ENCODE measurements at places on chromosomes 16 and 17.

DNA sequence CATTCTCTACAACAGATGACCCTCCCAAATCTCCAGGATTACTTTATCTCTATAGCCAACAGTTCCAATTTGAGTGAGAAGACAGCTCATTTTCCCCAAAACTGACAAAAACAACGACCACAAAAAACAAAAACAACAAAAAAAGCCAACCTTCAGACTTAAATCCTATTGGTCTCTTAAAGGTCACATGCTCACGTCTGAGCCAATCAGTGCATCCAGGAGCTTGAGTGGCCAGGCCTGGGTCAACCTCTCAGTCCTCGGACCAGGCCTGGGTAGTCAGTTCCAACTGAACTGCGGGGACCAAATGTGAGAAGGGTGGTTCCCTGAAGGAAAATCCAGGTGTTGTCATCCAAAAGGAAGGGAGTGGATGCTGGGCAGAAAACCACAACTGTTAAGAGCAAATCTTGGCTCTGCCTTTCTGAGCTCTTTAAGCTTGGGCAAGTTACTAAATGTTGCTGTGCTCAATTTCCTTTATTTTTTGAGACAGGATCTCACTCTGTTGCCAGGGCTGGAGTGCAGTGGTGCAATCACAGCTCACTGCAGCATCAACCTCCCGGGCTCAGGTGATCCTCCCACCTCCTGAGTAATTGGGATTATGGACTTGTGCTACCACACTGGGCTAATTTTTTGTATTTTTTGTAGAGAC lies 43.0 kb upstream of the MSI2 start:
- DNase-seq: no peak

DNA sequence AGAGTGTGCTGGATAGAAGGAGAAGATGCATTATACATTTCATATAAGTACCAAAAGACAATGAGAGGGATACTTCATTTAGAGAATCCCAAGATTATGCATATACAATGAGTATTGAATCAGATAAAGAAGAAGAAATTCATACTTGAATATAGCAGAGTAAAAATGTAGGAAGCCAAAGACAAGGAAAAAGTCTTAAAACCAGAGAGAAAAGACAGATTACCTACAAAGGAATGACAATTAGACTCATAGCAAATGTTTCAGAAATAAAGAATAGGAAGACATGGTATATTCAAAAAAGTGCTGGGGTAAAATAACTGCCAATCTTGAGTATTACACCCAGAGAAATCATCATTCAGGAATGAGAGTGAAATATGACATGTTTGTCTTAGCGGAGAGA lies 6.8 kb upstream of the MSI2 start:
- DNase-seq: no peak

DNA sequence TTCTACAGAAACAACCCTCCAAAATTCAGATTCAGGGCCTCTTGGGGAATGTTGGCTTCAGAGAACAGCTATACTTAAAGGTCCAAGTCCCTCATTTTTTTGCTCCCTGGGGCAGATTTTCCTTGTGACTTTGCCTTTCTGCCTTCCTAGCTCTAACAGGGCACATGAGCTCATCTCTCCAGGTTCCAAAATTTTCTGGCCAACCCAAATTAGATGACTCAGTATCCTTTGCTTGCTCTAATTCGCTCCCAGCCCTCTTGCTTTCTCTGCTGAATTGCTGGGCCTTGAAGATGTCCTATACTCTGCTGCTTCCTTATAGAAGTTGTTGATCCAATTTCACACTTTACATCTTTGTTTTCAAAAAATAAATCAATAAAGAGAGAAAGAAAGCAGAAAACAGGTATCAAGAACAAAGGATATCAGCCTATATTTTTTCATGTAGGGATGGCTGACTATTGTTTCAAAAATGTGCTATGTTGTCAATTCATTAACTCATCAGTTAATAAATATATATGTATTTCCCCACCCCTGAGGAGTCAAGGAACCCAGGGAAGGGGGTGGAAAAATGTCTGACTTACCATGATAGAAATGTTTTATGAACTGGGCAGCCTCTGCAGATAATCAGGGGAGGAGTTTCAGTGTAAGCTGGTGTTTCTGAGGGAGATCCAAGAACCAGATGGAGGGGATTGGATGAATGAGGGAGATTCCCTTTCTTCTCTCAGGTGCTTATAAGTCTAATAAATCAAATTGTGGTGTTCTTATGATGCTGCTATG lies 1.0 kb upstream of the KRTAP4-2 start:
- DNase-seq: no peak

- DNase-seq: no peak
Measured at GRCh38 chr16:72137380-72138063, 34.4 kb downstream of the PMFBP1 start.

DNA sequence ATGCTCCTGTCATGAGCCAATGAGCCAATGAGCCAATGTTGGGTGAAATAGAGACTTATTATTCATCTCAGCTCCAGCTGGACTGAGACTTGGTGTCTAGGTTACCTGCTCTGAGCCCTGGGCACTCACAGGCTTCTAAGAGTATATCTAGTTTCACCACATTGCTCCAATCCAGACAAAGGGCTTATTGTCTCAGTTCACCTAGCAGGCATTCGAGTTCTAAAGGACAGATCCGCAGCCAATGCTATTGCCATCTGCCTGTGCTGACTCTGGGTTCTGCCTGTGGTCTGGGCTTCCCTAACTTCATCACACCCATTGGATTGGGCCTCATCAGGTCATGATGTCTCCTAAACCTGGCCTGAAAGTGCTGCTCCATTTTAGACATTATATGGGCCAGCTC lies 66.1 kb upstream of the HS3ST4 start:
- DNase-seq: no peak

DNA sequence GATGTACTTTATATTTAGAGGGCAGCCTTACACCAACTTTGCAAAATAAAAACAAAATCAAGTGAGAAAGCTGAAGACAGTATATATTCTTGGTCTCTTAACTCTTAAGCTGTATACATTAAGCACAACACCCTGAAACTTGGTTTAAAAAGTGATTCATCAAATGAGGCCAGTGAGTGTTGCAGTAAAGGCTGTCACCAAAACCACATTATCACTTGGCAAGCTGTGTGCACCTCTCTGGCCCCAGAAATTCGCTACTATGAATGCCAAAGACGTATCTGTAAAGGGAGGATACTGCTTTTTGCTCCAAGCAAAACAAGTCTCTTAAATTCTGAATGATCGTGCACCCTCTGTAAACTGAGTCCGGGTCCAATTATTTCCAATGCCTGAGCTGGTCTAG lies 163.9 kb downstream of the ZFHX3 start:
- DNase-seq: no peak

- peak; percentile 52 for DNase-seq
Measured at GRCh38 chr17:10772425-10773380, 31.2 kb downstream of the TMEM238L start.

GRCh38 chr17:30376621-30377452 lies 1.9 kb upstream of the CPD start:
- DNase-seq: no peak

GRCh38 chr16:23609929-23610328 lies 13.8 kb upstream of the NDUFAB1 start:
- DNase-seq: no peak

GRCh38 chr16:55146966-55147365 lies 177.0 kb upstream of the IRX6 start:
- DNase-seq: no peak

GRCh38 chr16:48558371-48558841 lies 51.6 kb downstream of the N4BP1 start:
- DNase-seq: no peak

DNA sequence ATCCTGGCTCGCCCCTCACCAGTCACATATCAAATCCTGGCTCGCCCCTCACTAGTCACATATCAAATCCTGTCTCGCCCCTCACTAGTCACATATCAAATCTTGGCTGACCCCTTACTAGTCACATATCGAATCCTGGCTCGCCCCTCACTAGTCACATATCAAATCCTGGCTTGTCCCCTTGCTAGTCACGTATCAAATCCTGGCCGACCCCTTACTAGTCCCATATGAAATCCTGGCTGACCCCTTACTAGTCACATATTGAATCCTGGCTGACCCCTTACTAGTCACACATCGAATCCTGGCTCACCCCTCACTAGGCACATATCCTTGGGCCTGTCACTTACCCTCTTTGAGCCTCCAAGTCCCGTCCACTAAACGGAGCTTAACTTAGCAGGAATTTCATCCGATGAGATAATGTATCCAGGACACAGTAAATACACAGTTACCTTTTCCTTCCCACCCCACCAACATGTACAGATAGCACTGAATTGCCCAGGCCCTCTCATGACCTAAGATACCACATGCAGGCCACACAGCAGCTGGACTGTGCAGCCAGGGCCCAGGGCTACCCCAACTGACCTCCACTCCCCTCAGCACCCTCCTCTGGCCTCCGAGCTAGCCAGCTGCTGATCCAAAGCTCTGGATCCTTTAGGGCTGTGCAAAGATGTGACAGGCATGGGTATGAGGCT lies 157.8 kb upstream of the RPH3AL start:
- no peak for DNase-seq

DNA sequence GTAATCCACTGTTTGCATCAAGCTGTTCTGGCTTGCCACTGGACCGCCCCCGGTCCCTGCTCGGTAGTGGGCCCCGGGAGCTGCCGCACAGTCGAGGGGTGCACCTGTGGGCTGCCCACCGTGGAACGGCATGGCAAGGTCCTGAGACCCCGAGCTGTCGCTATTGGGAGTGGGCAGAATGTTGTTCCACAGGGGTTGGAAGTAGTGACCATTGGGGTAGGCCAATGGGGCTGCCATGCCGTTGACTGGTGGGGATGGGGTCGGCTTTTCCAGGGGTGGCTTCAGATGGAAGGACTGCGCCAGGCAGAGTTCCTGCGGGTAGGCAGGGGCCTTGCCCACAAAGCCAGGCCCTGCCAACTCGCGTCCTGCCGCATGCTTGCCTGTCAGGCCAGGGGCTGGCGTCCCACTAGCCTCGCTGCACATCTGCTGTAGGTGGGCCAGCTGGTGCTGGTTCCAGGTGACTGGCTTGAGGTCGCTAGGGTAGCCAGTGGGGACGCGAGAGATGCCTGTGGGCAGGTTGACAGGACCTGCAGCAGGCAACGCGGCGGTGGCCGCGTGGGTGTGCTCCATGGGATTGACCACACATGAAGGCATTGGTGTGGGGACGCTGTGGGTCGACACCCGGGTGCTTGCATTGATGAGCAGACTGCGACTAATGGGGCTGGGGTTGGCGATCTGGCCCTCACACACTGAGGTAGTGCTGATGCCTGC lies 14.8 kb downstream of the TRAF4 start:
- no peak for DNase-seq

- DNase-seq: peak; percentile 63
Measured at GRCh38 chr17:40909351-40909750, 24.3 kb upstream of the KRT20 start.

GRCh38 chr16:24758373-24758772 lies 28.9 kb downstream of the TNRC6A start:
- no peak for DNase-seq

DNA sequence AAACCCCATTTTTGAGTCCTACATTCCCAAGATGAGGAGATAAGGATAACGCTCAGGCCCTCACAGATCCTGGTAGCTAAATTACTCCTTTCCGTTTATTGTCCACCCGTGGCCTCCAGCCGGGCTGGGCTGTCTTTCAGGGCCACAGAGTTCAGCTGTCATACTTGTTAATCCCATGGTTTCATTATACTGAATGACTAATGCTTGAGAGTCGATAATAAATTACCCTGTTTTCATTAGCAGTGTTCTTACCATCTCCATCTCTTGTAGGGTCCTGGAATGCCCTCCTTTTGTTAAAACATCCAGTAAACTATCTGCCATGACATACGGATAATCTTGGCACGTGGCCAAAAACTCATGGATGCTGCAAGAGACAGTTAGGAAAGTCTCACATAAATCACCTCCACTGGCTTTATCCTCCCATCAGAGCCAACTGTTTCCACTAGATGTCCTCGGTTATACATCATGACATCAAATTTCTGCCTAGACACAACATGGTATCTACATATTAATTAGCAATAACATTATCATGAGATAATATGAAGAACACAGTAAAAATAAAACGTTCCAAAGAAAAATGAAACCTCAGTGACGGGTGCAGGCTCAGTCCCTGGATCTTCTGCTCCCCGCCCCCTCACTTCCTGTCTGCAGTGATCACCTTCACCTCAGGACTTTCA lies 45.3 kb downstream of the BRD7 start:
- DNase-seq: no peak

DNA sequence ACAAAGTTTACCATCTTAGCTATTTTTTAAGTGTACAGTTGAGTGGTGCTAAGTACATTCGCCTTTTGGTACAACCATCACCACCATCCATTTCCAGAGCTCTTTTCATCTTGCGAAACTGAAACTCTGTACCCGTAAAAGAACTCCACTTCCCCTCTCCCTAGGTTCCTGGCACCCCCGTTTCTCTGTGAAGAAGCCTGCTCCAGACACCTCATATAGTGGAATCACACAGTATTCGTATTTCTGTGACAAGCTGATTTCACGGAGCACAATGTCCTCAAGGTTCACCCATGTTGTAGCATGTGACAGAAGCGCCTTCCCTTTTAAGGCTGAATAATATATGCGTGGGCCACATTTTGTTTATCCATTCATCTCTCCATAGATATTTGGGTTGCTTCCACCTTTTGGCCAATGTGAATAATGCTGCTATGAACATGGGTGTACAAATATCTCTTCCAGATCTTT lies 54.2 kb upstream of the MAP3K14 start:
- no peak for DNase-seq
